ENCODE measurements at places on chromosomes 2 and 18.

DNA sequence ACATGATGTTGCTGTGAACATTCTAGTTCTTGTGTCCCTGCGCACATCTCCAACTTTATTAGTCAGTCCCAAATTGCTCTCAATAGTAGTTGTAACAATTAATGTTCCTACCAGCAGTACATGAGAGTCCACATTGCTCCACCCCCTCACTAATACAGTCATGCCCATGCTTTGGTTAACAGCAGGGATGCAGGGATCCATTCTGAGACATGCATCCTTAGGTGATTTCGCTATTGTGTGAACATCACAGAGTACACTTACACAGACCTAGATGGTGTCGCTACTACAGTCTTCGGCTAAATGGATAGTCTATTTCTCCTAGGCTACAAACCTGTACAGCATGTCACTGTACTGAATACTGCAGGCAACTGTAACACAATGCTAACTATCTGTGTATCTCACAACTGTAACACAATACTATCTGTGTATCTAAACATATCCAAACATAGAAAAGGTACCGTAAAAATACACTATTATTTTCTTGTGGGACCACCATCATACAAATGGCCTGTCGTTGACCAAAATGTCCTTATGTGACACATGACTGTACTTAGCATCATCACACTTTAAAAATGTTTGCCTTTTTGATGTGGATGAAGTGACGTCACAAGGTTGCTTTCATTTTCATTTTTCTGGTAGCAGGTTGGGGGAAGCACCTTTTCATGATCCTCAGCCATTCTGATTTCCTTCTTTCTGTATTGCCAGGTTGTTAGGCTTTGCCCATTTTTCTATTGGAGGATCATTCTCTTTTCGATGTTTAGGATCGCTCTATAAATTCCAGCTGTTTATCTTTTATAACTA lies 82.9 kb upstream of the RNF152 start:
- no peak for DNase-seq

DNA sequence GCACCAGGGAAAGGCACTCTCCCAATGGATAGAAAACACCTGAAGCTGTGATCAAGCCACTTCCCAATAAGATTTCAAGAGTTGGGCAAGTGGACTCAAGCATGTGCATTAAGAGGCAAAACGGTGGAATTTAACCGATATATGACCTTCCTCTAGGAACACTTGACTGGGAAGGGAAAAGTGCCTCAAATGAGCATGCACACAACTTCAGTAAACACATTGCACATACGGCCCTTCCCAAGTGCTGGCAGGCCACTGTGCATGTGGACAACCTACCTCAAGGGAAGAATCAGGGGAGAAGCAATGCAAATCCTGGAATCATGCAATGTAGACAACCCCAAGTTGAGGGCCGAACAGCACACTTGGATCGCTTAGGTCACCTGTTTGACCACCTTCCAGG lies 23.9 kb upstream of the SH3RF3 start:
- DNase-seq: no peak

- peak; percentile 35 for DNase-seq
Observed at GRCh38 chr18:56748698-56749268, 97.6 kb downstream of the WDR7 start.

GRCh38 chr2:21657445-21657844 lies 533.7 kb downstream of the TDRD15 start:
- DNase-seq: no peak

DNA sequence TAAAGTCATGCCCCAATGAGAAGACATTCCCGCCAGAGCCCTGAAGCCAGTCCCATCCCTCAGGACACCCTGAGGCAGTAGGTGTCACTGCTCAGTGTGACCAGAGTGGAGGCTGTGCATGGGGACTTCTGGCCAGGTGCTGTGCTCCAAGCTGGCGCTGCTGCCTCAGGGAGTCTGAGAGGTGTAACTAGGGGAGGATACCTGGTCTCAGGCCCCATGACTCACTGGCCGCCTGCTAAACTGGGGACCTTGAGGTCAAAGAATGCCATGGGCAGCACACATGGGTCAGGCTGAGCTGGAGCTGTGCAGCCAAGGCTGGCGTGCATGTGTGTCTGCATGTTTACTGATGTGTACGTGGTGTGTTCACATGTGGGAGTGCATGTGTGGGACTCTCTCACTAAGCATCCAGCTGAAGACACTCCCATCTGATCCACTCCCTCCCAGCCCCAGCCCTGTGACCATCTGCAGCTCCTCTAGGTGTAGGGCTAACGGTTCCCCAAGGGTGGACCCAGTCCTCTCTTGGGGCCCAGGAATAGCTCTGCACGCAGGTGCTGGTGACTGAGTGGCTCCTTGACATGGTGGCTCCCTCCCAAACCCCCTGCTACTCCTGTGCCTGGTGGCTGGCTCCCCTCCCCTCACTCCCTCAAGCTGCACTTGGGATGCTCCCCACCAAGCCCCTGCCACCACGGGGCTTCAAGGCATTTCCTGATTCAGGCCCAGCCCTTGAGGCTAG lies 16.5 kb downstream of the HS6ST1 start:
- DNase-seq: no peak

GRCh38 chr18:74994502-74995418 lies 214.2 kb downstream of the PTGR3 start:
- DNase-seq: no peak

GRCh38 chr2:28423856-28424605 lies 31.4 kb downstream of the FOSL2 start:
- DNase-seq: no peak

GRCh38 chr2:192030289-192030688 lies 164.4 kb downstream of the TMEFF2 start:
- DNase-seq: no peak

GRCh38 chr2:102141970-102142828 lies at the start of gene IL1R1:
IL1R1 (plus strand) TSS chr2:102142746; CDS start chr2:102157725, 14,979 bp downstream.
- DNase-seq: peak; percentile 57

DNA sequence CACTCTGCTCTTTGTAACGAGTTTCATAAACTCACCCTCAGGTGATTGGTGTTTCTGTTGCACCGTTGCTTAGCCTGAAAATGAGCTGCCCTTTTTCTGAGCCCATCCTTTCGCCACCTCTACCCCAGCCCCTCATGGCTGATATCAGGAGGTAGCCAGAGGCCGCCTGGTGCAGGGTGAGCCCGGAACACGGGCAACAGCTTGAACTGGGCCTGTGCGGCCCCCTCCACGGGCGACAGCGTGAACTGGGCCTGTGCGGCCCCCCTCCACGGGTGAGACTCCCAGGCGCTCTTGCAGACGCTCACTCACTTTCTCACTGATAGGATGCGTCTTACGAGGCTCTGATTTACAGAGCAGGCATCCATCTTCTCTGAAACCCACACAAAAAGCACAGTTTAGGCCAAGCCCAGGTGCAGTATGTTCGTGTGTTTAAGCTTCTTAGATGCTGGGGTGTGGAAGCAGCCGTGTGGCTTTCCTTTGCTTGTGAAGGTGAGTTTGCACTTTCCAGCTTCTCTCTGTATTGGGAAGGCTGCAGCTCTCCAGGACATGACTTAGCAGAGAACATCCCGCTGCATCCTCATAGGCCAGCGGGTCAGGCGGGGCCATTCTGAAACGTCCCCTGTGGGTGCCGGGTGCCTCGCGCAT lies 83.5 kb downstream of the NFATC1 start:
- DNase-seq: no peak

GRCh38 chr2:107128381-107128780 lies 242.4 kb upstream of the ST6GAL2 start:
- DNase-seq: no peak

GRCh38 chr2:98277162-98277859 lies 68.9 kb upstream of the CNGA3 start:
- no peak for DNase-seq

DNA sequence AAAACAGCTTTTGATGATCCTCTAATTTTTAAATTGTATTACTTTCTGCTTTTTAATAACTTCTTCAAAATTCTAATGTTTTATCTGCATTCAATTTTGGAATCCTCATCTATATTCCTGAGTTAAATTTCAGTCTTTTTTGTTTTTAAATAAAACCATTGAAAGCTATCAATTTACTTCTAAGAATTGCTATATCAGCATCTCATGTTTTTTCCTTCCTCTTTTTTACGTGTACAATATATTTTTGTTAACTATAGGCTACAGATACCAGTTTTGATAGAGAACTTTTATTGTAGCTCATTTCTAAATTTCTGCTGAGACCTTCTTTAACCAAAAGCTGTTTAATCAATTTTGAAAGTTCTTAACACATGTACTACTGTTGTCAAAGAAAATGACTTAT lies 84.5 kb downstream of the SS18 start:
- no peak for DNase-seq

DNA sequence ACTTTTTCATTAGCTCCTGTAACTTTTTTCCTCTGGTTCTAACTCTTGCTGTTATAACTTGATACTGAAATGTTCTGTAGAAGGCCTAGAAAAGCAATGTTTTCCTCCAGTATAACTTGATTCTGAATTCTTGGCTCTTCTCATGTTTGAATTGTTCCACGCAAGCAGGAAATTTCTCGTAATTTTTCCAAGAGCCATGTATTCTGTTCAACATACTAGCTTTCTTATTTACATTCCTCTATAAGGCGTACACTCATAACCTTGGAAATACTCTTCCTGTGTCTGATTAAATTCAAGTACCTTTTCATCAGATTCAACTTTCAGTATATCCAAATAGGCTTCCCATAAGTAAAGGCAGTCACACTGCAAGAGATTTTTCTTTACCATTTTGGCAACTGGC lies 109.1 kb downstream of the SMAD2 start:
- no peak for DNase-seq

DNA sequence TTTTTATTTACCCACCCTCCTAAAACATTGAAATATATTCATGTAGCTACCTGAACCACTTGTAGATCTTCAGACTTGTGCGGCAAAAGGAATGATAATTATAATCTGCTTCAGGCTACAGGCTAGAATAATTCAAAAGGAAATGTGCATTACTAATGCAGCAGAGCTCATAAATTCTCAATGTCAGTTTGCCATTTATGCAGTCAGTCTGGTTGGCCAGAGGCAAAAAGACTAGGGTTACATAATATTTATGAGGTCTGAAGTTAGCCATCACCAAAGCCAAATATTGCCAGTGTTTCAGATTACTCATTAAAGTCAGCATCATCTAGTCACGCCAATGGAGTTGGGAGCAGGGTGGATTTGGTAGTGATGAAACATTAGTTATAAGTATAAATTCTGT lies 38.9 kb downstream of the METAP1D start:
- peak; percentile 74 for DNase-seq

DNA sequence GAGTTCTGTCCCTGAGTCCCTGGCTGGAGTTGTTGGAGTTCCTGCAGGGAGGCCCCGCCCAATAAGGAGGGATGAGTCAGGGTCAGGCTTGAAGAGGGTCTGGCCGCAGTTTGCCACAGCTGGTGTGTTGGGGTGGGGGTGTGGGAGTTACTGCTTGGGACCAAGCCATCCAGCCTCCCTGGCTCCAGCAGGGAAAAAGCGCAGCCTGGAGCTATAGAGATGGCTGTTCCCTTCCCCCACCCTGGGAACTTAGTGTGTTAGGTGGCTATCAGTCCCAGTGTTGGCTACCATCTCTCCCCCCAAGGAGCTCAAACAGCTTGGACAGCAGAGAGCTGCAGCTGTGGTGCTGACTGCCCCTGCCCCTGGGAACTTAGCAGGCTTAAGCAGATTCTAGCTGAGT lies 13.2 kb upstream of the TANK start:
- DNase-seq: no peak

DNA sequence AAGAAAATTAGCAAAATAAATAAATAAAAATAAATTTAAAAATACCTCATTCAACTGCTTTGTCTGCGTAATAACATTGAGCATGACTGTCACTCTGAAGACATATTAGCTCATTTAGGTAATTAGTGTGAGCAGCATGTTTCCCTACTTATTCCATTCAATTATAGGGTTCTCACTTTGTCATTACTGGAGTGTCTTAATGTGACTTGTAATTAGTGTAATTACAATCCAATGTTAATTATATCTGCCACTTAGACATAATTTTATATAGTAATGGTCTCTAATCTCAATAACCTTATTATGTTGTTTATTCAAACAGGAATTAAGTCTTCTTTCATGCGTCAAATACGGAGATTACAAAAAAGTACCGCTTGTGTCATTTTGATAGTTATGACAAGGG lies 893.9 kb upstream of the ACVR2A start:
- no peak for DNase-seq

DNA sequence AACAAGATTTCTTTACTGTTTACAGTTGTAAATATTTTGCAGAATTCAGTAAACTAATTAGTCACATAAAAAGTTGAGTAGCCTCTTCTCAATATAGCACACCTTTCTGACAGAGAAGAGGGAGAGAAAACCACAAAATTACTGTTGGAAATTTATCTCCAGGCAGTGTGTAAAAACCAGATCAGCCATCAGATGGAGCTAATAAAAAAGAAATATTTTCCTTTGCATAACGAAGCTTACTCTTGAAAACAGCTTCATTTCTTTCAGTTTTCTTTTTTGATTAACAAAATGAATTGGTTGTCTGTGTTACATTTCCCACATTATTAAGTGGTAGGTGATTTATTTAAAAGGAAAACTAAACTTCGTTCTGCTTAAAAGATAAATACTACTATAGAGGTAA lies 259.3 kb upstream of the KCNJ3 start:
- no peak for DNase-seq

- DNase-seq: no peak
Observed at GRCh38 chr2:119460076-119460475, 28.4 kb downstream of the TMEM37 start.

DNA sequence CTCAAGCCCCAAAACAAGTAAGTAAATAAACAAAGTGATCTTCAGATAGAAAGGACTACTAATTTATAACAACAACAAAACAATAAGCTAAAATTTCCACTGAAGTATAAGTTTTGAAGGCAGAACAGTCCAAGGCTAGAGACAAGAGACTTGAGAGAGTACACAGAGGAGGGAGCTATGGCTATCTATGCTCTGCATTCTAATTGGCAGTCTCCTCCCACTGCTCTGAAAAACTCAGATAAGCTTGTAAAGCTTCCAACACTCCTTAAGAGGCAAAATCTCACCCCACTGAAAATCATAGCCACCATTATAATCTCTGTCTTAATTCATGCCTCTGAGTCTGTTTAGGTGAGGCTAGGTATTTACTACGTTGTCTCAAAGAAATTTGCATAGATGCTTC lies 714.6 kb upstream of the LRATD1 start:
- DNase-seq: no peak

DNA sequence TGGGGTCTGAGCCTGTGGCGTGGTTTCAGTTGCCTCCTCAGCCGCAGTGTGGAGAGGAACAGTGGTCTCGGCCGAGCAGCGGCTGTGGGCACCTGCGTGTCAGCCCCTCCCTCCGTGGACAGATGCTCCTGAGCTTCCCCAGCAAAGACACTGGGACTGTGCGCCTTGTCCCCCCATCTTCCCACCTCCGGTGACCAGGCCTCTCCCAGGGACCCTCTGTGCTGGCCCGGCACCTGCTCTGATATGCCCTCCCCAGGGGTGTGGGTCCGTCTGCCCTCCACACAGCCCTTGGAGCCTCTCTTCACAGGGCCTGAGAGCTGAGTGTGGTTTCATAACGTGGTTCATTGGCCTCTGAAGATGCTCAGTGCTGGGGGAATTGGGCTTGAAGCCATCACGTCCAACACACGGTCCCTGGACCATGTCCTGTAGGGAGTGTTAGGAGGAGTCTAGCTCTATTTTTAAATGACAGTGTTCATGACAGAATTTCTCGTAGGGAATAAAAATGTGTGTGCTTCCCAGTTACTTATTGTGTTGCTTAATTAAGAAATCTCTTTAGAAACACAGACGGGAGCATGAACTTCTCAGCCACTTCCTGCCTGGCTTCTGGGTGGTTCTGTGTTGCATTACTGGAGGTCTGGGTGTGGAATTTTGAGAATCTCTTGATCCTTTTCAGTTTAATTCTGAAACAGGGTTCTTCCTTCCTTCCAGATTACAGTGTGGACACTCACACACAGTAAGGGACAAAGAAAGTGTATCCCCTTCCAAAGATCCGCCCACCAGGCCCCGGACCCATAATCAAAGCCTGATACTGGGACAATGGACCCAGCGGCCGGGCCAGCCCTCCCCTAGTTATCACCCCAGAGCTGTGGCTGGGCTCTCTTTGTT lies 110.7 kb downstream of the NFATC1 start:
- DNase-seq: no peak

All from COLO829 (cell line).